ENCODE measurements at places on chromosomes 2 and 18. TPM values are rescaled to one million over a fixed set of nuclear protein-coding genes. Genes with fewer than 3 reads are reported as not detected.

KCNG2 gene
- polyA plus RNA-seq: 0.38 TPM

CYP27C1 gene
- 12.0 TPM for polyA plus RNA-seq

NETO1 gene
- polyA plus RNA-seq: not detected

CFC1 gene
- polyA plus RNA-seq: 9.9 TPM

SPP2 gene
- polyA plus RNA-seq: not detected

DLGAP1 gene
- polyA plus RNA-seq: 2.1 TPM

LIMS3 gene
- polyA plus RNA-seq: 3.3 TPM

IL36A gene
- polyA plus RNA-seq: not detected

SLC19A3 gene
- polyA plus RNA-seq: 26.7 TPM

LHCGR gene
- polyA plus RNA-seq: not detected
